ENCODE measurements at places on chromosomes 16 and 17.

GRCh38 chr17:69401251-69401650 is 13.2 kb upstream of the MAP2K6 start:
- DNase-seq: no peak

- no peak for DNase-seq
Observed at GRCh38 chr17:39400547-39401411, 647 bp downstream of the FBXL20 start.

- no peak for DNase-seq
Observed at GRCh38 chr17:2237521-2237921, 66.1 kb downstream of the SMG6 start.

GRCh38 chr16:65116818-65117430 is 4.9 kb downstream of the CDH11 start:
- no peak for DNase-seq

- no peak for DNase-seq
Observed at GRCh38 chr16:56961386-56961785, 364 bp upstream of the CETP start.

DNA sequence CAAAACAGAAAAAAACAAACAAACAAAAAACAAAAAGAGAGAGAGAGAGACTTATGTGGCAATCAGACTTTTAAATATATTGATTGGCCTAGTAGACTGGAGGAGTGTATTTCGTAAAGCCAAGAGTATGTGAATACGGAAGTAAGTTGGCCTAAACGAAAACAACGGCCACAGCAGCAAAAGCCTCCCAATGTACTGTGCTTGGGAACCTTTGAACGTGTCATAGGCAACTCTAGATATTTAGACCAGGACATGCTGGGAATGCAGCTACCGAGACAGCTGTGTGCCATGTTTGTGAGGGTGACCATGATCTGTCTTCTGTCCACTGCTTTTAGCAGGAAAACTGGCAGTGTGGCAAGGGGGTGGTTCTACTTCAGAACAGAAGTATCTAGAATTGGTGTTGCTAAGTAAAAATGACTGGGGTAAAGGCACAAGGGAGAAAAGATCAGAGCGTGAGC is 7.4 kb downstream of the MAF start:
- no peak for DNase-seq

DNA sequence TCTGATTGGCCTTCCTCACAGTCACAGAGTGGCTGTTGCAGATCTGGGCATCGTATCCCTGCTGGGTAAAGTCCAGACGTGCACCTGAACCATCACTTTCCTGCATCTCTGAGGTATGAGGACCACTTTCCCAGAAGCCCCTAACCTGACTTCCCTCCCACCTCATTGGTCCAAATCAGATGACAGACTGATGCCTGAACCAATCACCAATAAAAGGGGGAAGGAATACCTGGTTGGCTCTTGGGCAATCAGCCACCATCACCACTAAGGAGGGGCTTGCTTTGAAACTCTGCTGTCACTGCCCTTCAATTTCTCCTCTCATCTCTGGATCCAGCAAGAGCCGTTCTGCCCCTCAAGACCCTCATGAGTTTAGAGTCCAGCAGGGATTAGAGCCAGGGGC is 13.6 kb upstream of the WFDC1 start:
- peak; percentile 40 for DNase-seq

DNA sequence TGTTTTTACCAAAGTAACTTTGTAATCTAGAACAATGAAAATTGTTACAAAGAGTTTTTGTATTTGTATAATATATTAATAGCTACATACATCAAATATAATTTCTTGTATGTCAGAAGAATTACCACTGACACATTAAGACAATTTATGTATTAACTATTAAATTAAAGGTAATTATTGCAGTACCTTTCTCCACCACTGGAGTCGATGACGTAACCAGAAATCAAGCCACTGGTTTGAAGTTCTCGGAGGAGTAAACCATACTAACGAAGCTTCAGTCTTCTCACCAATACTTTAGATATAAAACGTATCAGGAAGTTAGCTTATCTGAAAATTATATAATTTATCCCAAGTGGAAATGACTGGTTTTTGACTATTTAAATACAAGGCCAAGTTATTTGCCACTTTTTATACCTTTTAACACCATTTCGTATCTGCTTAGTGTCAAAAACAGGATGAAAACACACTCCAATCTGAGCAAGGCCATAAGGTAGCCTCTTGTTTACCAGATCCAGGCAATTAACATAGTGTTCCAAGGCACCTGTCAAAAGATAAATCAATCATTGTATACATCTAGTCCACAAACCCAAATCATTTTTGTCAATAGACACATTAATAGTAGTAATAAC is 4.3 kb downstream of the POLG2 start:
- no peak for DNase-seq

DNA sequence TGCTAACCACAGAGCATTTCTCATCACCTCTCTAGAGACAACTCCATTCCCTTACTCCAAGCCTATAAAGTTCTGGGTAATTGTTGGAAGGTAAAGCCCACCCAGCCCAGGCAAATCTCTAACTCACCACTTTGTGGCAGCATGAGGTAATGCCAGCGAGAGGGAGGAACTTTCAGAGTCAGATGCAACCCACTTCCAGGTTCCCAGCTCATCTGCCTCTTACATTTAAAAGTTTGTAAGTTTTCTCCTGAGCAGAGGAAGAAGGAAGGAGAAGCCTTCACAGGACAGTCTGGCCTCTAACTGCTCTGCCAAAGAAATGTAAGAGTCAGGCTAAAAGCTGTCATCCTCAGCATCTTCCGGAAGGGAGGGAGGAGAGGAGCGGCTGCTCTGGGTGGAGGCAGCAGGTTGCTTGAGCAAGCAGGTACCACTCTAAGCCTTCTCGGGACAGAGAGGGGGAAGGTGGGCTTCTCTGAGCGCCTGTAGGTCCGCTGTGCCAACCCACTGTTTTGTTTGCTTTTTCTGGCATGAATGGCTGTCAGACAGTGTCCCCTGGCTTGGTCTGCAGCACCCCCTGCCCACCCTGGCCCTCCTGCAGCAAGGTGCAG is 1.0 kb downstream of the ZNF319 start:
- no peak for DNase-seq

- DNase-seq: no peak
Observed at GRCh38 chr17:67098006-67098405, 53.7 kb downstream of the CACNG1 start.

DNA sequence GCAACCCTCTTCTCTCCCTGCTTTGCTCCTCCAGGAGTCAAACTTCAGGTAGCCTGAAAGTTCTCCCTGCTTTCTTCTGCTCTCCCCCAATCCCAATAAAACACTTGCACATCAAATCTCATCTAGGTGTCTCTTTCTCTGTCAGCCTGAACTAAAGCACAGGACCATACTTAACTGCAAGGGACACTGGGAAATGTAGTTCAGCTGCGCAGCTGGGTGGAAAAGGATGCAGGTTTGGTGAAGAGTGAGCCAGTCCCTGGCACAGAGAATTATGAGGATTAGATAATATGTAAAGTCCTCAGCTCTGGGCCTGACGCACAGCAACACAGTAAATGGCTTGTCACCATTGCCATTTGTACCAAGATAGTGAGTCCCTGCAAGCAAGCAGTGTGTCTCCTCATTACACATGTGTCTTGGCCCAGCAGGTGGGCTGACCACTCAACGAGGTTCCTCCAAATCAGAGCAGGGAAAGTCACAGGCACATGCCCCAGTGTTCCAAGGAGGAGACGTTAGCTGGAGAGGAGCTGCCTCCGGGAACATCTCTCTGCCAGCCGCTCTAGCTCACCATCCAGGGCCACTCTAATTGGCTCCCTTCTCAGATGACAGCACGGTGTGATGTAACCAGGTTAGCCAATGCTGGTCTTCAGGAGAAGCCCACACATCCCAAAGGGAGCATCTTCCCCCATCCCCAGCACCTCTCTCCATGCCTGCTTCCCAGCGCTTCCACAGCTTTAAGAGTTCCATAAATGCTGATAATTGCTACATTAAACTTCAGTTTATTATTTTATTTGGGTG is 29.7 kb upstream of the IRX3 start:
- no peak for DNase-seq

DNA sequence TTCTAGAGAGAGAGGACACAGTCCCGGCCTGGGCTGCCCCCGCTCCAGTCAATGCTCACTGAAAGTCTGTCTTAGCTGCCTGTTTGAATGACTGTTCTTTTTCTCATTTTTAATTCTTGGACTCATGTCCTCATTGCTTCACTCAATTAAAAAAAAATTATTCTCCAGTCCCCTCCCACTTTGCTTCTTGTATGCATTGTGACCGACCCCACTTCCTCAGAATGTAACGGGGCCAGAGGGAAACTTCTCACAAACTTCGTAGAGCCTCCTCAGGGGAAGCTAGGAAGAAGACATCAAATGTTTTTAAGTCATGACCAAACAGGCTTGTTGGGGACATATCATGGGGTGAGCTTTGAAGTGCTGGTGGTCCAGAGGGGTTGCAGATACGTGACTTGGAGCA is 113.2 kb downstream of the CCDC182 start:
- no peak for DNase-seq

DNA sequence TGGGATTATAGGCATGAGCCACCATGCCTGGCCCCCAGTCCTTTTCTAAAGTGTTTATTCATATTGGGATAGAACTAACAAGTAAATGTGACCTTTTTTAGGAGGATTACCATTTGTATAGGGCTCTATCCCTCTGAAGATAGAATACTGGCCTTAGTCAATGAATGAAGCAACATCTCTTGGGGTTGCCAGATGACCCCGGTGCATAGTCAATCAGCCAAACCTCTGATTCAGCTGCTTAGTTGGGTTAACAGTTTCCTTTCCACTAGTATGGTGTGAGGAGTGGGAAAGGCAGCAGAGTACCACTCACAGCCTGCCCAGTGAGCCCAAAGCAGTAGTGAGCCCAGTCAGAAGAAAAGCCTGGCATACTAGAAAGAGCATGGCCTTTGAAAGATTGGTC is 94.6 kb upstream of the TBX2 start:
- DNase-seq: no peak

DNA sequence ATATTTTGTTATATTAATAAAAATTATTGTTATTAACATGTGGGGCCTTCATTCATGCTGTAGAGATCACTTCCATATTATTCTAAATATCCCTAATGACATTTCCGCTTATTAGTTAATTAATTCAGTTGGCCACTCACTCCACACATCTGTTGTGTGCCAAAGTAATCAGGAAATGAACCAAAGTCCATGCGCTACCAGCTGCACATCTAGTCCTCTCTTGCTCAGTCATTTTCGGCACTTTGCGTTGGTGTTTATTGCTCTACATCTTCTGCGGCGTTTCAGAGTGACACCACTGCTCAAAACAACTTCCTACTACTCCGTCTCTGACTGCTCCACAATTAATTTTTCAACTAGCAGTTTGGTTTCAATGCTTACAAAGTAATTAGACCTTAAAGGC is 101.4 kb upstream of the ZFHX3 start:
- DNase-seq: no peak

- no peak for DNase-seq
Observed at GRCh38 chr17:44502598-44503146, 534 bp downstream of the GPATCH8 start.

GRCh38 chr16:56748191-56748590 is 18.3 kb downstream of the NUP93 start:
- DNase-seq: no peak

All from WTC11 (cell line).